Breast epithelium (tissue), 4 donors: ENCODE measurements at places on chromosomes 11 and 22.

GRCh38 chr11:34028425-34028824, 23.1 kb upstream of the CAPRIN1 start:
- no peak for DNase-seq

GRCh38 chr11:111604392-111605009, 2.3 kb downstream of the SIK2 start:
- no peak for DNase-seq

- DNase-seq = no peak
Measured at GRCh38 chr22:20055144-20055543, 24.9 kb upstream of the DGCR8 start.

GRCh38 chr22:31947296-31947695, 3.0 kb downstream of the YWHAH start:
- DNase-seq = no peak

GRCh38 chr11:96940227-96940626, 550.4 kb downstream of the JRKL start:
- no peak for DNase-seq

DNA sequence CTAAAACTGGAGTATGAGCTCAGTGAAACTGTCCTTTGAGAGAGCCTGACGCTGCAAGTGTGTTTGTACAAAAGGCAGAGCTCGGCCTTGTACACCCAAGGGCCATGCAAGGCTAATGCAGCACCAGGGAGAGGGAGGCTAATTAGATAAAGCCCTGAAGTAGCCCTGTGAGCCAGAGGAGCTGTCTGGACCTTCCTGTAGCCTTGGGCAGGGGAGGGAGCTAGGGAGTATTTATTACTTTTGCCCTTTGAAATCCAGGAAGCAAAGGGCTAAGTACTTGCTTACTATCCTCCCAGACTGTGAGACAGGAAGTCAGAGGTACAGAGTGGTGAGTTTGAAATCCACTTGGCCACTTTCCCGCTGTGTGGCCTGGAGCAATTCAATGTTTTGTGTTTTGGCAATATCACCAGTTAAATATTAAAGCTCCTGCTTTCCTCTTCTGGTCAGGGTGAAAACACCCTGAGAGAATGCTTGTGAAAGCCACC, 10.2 kb upstream of the LDHA start:
- peak; percentile 88 for DNase-seq

DNA sequence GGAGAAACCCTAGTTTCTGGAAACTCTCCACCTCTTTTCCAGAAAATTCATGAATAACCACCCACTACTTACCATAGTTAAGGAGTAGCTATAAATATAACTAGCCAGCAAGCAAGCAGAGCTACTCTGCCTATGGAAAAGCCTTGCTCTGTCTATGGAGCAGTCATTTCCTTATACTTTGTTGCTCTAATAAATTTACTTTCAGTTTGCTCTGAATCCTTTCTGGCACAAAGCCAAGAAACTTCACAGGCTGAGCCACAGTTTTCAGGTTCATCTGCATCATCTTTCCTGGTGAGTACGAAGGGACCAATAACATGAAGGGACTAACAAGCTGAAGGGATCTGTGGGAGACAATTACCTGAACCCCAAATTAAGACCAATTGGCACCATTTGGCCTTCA, 4.6 kb downstream of the OR4C45 start:
- no peak for DNase-seq

DNA sequence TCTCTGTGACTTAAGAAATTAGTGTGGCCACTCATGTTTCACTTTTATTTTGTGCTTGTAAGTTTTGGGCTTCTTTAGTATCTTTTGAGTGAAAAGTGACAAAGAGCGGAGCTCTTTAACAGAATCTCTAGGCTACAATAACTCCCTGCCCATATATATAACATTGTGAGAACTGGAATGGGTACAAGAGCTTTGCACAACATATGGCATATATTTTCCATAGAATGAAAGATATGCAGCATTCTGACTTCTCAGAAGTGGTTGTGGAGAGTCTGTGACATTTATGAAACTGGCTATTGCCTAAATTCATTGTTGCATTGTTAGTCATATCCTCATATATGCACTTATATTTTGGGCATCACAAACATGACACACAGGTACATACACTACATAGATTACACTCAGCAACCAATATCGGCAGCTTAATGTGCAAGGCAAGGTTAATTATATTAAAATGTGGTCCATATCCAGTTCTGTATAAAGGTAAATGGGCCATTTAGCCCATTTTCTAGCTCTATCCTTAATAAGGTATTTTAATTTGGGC, 1148.2 kb downstream of the FAM181B start:
- no peak for DNase-seq

GRCh38 chr11:201966-202365, 5.2 kb downstream of the BET1L start:
- DNase-seq = no peak

DNA sequence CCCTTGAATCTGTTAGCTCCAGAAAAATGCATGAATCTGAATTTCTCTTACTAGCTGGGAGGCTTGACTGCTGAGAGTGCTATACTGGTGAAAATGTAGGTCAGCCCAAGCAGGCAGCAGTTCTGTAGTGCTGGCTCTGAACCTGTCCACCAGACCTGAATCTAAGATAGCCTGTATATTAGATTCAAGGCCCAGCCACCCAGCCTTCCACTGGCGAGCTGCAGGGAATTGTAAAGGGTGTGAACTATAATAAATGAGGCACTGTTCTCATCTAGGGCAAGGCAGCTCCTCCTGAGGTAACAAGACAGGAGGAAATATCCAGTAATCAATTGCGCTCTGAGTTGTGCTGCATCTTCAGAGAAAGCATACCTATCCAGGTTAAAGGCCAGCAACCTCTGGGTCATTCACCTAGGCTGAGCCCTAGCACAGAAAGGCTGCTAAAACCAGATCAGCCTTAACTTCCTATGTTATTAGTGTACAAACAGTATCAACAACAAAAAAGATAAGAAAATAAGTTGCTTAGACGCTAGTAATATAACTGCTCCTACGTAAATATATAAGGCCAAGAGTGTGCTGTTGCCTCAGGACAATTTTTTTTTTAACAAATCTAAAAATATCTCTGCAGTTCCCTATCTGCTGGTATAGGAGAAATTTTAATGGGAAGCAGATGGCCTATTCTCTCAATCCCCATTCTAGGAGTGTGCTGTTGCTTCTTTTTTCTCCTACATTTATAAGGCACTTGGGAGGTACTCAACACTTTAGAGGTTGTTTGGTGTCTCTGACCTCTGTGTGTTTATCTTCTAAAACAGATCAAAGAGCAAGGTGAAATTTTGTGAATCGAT, 63.0 kb downstream of the RELT start:
- no peak for DNase-seq

- no peak for DNase-seq
Measured at GRCh38 chr11:34223021-34223813, 117.8 kb downstream of the NAT10 start.

GRCh38 chr11:17405232-17406005, 17.0 kb upstream of the KCNJ11 start:
- peak; percentile 82 for DNase-seq

- no peak for DNase-seq
Measured at GRCh38 chr11:125328225-125328580, 163.7 kb downstream of the PKNOX2 start.
